CD8-positive, alpha-beta memory T cell (primary cell): ENCODE measurements at places on chromosomes 3 and 15. TPM values are rescaled to one million over a fixed set of nuclear protein-coding genes. Genes with fewer than 3 reads are reported as not detected.

Gene PAK6
- 1.7 TPM for total RNA-seq

Gene RARB
- total RNA-seq, result not detected

Gene SLC22A14
- total RNA-seq, result not detected

Gene AMT
- total RNA-seq, result 1.6 TPM

Gene LYZL4
- not detected for total RNA-seq

Gene EHHADH
- 2.2 TPM for total RNA-seq

Gene UBP1
- 70.8 TPM for total RNA-seq

Gene FOXL2
- total RNA-seq, result not detected

Gene C15orf62
- 0.44 TPM for total RNA-seq

Gene SMCO1
- total RNA-seq, result not detected

Gene POLQ
- total RNA-seq, result 12.4 TPM

Gene PLIN1
- 0.35 TPM for total RNA-seq

Gene WDR72
- total RNA-seq, result not detected

Gene IL5RA
- total RNA-seq, result 0.70 TPM

Gene GPR62
- not detected for total RNA-seq

Gene NUP210
- 146 TPM for total RNA-seq

Gene VGLL3
- total RNA-seq, result not detected

Gene GOLGA8K
- 0.13 TPM for total RNA-seq

Gene UROC1
- not detected for total RNA-seq

Gene AADACL2
- not detected for total RNA-seq

Gene CACNA2D3
- total RNA-seq, result not detected

Gene CDC25A
- 58.4 TPM for total RNA-seq

Gene NFKBIZ
- 32.9 TPM for total RNA-seq

Gene ACOX2
- total RNA-seq, result not detected

Gene P2RY14
- 0.84 TPM for total RNA-seq

Gene P2RY12
- total RNA-seq, result not detected

Gene XCR1
- not detected for total RNA-seq

Gene FAM174B
- total RNA-seq, result 3.9 TPM

Gene PSTPIP1
- total RNA-seq, result 123 TPM

Gene TF
- total RNA-seq, result 0.02 TPM
